ENCODE measurements at places on chromosomes 5 and 9. TPM values are rescaled to one million over a fixed set of nuclear protein-coding genes. Genes with fewer than 3 reads are reported as not detected.

The HK3 gene
- total RNA-seq = 3.1 TPM

The C9orf43 gene
- 0.39 TPM for total RNA-seq

The ALDOB gene
- total RNA-seq = not detected

The ZNF462 gene
- total RNA-seq = 33.3 TPM

The SLC28A3 gene
- not detected for total RNA-seq

The CARD9 gene
- total RNA-seq = 0.93 TPM

The OSMR gene
- 23.2 TPM for total RNA-seq

The ATOSB gene
- total RNA-seq = 7.8 TPM

The CTSL gene
- total RNA-seq = 62.0 TPM

The CPEB4 gene
- 51.5 TPM for total RNA-seq

The ARL14EPL gene
- total RNA-seq = not detected

The PITX1 gene
- 0.13 TPM for total RNA-seq

The CERCAM gene
- total RNA-seq = 25.0 TPM

The SH3GL2 gene
- total RNA-seq = not detected

The ADCY2 gene
- 1.7 TPM for total RNA-seq

The TNFSF8 gene
- 2.0 TPM for total RNA-seq

The FOXD4L5 gene
- total RNA-seq = not detected

The ZDHHC11 gene
- 0.54 TPM for total RNA-seq

The KCNMB1 gene
- 0.20 TPM for total RNA-seq

The NUTM2G gene
- not detected for total RNA-seq

The CERT1 gene
- 80.5 TPM for total RNA-seq

The CEL gene
- total RNA-seq = 0.27 TPM

The NEK6 gene
- total RNA-seq = 10.7 TPM

The PFN3 gene
- not detected for total RNA-seq

The IRX4 gene
- total RNA-seq = not detected

The IL5 gene
- total RNA-seq = not detected

The GARNL3 gene
- total RNA-seq = 22.8 TPM

The FAT2 gene
- total RNA-seq = 0.54 TPM

The LHX3 gene
- not detected for total RNA-seq

The LTC4S gene
- 9.6 TPM for total RNA-seq

The ANKRD31 gene
- total RNA-seq = 0.42 TPM

The CD74 gene
- total RNA-seq = 478 TPM

The PCDHGB1 gene
- 4.8 TPM for total RNA-seq

The GCNT4 gene
- total RNA-seq = 3.1 TPM

The CAMK2A gene
- total RNA-seq = not detected

The SLC24A2 gene
- total RNA-seq = not detected

The GTF2H2C gene
- 65.4 TPM for total RNA-seq

The TXNDC8 gene
- total RNA-seq = not detected

The HSD17B4 gene
- 334 TPM for total RNA-seq

The C5orf52 gene
- not detected for total RNA-seq

The SPINK7 gene
- total RNA-seq = not detected

The BARHL1 gene
- not detected for total RNA-seq

The ISL1 gene
- not detected for total RNA-seq

The SLC34A3 gene
- not detected for total RNA-seq

The PGGT1B gene
- total RNA-seq = 30.8 TPM

The PCDHA9 gene
- 0.33 TPM for total RNA-seq

The PTPRD gene
- total RNA-seq = 68.2 TPM

The SLC1A3 gene
- 17.0 TPM for total RNA-seq

The BHMT gene
- not detected for total RNA-seq

The ANGPTL2 gene
- total RNA-seq = 6.0 TPM

The SV2C gene
- 0.11 TPM for total RNA-seq

The CNTLN gene
- total RNA-seq = 11.5 TPM

The RNF183 gene
- total RNA-seq = not detected

The ENTREP1 gene
- 88.1 TPM for total RNA-seq

The NUDT2 gene
- 5.9 TPM for total RNA-seq

The TNFSF15 gene
- total RNA-seq = 2.3 TPM

The CCNI2 gene
- 0.81 TPM for total RNA-seq

The FOXD4L3 gene
- not detected for total RNA-seq

The TTC16 gene
- 0.44 TPM for total RNA-seq

The EGFLAM gene
- 6.7 TPM for total RNA-seq
